Neural crest cell (in vitro differentiated cells): ENCODE measurements at places on chromosomes 2 and 18.

DNA sequence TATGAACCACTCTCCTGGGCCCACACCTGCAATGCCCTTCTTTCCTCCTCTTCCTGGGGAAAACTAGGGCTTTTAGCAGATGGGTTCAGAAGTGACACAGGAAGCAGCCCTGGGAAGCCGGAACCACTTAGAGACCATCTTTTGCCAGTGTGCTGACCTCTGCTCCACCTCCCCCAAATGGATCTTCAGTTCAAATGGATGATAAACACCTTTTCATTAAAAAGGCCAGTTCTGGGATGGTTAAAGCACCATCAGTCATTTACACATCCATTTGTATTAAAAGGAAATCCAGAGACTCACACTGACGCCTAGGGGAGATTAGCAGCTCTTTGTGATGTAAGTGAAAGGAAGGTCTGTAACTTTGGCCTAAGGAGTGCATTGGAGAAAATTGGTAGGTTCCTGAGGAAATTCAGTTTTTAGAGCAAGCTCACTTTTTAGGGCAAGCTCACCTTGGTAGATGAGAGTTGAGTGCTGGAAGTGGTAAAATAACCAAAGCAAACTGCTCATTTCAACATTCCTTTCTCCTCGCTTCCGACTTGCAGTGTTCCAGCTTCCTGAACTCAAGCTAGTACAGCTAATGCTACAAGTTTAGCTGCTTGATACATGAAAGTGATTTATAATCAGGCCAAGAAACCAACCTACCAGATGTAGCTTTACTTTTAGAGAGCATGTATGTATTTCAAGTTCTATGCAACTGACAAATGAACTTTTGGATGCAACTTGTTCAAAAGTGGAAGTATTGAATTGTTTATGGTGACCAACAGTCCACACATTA, 47.7 kb downstream of the ACTR2 start:
- no peak for DNase-seq

DNA sequence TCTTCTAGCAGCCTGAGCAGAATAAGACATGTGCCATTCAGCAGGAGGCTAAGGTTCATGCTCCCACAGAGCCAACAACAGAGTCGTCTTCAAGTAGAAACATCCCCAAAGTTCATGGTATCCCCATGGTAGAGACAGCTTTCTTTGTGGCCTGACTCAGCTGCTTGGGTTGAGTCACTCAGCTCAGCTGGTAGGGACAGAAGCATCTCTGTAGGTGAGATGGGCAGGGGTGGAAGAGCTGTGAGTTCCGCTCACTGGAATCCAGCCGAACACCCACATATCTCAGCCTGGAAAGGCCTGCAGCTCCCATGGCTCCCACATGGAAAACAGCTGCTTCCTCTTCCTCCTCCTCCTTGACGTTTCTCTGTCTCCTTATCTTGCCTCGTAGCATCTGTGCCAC, 792.7 kb downstream of the RNF144A start:
- no peak for DNase-seq

DNA sequence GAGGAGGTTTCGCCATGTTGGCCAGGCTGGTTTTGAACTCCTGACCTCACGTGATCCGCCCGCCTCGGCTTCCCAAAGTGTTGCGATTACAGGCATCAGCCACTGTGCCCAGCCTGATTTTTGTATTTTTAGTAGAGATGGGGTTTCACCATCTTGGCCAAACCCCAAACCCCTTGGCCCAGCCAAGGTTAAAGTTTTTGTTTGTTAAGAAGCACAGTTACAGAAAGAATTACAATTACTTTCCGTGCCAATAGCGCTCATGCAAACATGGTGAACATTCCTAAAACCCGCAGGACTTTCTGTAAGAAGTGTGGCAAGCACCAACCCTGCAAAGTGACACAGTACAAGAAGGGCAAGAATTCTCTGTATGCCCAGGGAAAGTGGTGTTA, 26.1 kb downstream of the ITSN2 start:
- no peak for DNase-seq

DNA sequence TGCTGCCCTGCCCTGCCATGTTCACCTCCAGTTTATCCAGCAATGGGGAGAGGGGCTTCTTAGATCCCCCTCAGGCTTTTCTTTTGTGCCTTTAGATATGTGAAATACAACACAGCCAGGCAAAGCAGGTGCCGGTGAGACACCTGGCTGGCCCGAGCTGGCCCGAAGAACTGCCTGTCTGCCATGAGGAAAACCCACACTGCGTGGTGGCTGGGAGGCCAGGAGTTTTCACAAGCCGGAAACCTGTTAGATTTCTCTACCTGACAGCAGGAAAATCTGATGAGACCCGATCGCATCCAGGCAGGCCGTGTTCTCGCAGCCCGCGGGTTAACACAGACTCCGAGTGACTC, 5.7 kb upstream of the GAL3ST2 start:
- DNase-seq, result no peak

GRCh38 chr2:48268671-48269070, 261.3 kb upstream of the STON1 start:
- no peak for DNase-seq

DNA sequence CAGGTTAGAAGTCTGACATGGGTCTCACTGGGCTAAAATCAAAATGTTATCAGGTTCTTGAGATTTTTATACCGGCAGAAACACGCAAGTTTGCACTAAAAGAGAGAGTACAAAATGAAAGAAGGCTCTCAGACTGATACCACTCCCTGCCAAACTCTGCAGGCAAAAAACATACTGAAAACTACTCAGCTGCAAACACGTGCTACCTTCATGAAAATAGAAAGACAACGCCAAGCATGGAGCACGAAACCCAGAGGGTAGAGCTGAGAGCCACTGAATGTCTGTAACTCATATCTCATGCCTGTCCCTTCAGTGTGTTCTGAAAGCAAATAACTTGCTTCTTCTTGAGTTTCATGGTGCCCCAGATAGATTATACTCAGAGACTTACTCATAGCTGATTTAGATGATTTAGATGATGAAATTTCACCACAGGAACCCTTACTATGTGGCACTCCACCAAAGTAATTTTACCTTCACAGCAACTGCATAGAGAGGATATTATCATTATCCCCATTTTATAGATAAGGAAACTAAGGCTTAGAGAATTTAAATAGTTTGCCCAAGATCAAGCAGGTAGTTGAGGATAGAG, 313.0 kb upstream of the SLC39A10 start:
- no peak for DNase-seq

DNA sequence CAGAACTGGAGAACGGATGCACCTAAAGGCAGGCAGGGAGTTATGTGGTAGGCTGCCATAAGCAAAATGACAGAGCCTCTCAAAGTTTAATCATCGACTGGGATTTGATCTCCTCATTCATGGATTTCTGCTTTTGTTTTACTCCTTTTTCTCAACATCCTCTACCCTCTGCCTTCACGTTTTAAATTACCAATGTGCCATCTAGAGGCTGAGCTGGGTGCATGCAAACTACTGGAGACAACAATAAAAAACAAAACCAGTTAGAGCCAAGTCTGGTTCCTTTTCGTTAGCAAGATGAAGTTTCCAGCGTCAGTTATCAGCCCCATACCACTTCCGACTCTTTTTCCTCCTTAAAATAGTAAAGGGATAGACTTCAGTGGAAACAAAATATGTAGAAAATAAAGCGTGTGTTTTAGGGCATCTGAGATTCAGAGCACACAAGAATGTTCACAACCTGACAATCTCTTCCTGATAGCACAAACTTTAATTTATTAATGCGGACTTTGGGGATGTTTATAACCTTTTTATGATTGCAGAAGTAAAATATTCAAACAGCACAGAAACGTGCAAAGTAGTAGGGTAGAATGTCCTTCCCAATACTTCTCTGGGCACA, 117.0 kb downstream of the LAMA1 start:
- DNase-seq, result no peak

DNA sequence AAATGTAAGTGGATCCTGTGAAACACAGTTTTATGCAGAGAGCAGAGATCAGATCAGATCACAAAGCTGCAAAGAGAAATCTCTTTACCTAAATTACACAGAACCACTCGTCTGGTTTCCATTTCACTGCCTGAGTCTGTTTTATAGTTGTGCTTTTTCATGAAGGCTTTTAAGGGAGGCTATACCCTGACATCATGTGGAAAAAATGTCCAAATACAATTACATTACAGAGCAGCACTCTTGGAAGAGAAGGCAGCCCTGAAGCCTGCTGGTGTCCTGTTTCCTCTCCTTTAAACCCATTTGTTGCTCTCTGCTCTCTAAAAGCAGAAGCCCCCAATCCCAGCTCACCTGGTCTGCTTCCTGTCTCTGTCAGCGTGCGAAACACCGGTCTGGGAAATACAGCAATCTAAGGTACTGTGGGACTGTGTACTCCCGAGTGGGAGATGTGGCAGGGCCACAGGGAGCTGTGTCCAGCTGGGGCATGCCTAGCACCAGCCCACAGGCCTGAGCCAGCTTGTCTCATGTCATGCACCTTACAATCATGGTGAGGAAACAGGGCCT, 24.8 kb upstream of the ZFP36L2 start:
- no peak for DNase-seq
